ENCODE measurements at places on chromosomes 4 and X.

GRCh38 chr4:13329340-13329850 lies 154.7 kb downstream of the RAB28 start:
- DNase-seq: no peak

DNA sequence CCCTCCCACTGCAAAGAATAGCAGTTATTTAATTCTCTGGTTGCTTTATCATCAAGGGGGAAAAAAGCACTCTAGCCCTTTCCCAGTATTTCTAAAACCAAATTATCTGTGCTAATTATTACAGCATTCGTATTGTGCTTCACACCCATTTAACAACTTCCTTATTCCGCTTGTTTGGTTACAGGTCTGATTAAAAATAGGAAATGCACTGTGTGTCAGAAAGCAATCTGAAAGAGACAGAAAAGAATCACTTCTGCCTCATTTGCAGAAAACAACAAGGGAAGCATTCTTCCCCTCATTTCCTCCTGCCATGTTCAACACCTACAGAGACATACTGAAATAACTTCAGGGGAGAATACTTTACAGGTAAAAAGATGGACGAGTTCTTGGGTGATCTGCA lies 114.9 kb upstream of the MAP3K15 start:
- DNase-seq: no peak

DNA sequence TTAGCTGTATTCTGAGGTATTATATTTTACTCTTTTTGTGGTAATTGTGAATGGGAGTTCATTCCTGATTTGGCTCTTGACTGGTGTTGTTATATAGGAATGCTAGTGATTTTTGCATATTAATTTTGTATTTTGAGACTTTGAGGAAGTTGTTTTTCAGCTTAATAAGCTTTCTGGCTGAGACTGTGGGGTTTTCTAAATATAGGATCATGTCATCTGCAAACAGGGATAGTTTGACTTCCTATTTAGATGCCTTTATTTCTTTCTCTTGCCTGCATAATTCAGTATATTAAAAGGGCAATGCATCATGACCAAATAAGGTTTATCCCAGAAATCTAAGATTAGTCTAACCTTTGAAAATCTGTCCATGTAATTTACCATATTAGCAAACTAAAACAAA lies 44.7 kb upstream of the EPGN start:
- DNase-seq: no peak

DNA sequence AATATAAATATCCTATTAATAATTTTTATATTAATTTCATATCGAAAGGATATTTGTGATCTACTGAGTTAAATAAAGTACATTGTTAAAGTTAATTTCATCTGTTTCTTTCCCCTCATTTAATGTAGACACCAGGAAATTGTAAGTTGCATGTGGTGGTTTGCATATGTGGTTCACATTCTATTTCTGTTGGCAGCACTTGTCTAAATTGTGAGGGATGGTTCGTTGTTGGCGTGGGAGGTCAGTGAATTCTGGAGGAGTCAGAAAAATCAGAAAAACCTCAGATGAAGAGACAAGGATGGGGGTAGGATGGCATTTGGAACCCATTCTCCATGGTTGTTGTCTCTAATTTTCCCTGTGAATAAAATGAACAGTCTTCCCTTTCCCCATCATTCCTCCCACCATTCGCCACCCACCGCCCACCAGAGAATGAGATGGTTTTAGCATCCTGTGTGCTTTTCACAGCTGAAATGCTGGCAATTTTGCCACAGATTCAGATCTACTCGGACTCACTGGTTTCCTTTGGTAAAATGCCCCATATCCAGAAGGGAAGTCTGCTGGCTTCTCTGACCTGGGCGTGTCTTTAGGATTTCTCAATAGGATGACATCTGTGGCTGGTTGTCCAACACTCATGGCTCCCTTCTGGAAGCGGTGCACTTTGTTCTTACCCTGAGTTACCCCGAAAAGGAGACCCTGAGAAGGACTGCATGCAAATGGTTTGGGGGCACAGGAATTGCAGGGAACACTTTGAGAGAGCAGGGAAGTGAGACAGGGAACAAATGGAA lies 52.3 kb downstream of the LGI2 start:
- DNase-seq: no peak

- DNase-seq: no peak
These were observed 153.9 kb downstream of the KDR start for GRCh38 chr4:54971474-54971950.

DNA sequence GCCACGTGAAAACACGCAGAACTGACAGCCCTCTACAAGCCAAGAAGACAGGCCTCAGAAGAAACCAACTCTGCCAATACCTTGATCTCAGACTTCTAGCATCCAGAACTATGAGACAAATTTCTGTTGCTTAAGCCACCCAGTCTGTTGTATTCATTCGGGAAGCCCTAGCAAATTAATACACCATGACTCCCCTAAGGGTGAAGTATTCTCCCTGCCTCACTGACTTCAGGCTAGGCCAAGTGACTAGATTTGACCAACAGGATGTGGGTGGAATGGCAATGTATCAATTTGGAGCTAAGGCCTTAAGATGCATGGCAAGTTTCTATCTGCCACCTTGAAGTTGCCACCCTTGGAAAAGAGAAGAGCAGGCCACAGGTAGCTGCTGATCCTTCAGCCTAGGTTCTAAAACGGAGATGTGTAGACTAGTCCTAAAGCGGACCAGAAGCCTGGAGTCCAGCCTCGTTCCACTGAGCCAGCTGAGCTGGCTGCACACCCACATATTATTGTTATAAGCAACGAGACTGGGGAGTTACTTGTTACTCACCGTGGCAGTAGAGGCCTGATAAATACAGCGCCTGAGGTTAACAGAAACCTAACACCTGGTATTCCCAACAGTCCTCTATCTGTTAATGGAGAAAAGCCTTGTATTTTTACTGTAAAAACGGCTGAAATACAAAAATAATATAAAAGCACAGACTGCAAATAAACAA lies 16.4 kb downstream of the SCARB2 start:
- DNase-seq: no peak

GRCh38 chr4:85953651-85954018 lies 406.2 kb downstream of the MAPK10 start:
- no peak for DNase-seq

GRCh38 chr4:138199568-138200235 lies 42.4 kb downstream of the SLC7A11 start:
- no peak for DNase-seq

DNA sequence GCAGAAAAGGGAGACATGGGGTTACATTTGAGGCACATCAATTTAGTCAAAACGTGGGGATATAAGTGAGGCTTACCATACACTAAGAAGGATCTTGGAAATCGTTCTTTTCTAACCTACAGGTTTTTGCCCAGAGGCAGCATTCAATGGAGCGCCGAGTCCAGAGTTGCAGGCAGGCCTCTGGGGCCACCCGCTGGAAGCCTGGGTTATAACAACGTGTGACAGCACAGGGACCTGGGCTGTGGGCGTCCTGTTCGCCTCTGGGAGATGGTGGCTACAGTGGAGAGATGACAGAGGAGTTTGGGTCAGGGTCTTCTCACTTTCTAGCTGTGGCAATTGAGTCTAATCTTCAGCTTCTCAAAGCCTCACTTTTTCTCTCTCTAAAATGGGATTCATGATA lies 53.9 kb downstream of the ENPP6 start:
- no peak for DNase-seq

GRCh38 chr4:14299166-14299565 lies 671.6 kb upstream of the BOD1L1 start:
- no peak for DNase-seq

DNA sequence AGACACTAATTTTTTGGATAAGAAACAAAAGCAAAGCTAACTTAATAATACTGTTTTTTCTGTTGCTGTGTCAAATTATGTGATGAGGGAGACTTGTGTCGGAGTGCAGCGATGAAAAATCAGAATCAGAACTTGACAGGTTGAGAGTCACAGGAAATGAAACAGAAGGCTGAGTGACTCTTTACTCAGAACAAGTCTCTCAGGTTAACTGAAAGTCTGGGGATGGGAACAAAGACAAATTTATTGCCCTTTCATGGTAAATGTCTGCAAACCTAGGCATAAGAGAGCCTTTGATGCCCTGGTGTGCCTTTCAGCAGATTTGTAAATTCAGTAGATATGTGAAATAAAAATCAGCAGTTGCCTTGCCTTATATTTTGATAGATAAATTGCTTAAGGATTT lies 96.0 kb downstream of the ADGRL3 start:
- DNase-seq: no peak

DNA sequence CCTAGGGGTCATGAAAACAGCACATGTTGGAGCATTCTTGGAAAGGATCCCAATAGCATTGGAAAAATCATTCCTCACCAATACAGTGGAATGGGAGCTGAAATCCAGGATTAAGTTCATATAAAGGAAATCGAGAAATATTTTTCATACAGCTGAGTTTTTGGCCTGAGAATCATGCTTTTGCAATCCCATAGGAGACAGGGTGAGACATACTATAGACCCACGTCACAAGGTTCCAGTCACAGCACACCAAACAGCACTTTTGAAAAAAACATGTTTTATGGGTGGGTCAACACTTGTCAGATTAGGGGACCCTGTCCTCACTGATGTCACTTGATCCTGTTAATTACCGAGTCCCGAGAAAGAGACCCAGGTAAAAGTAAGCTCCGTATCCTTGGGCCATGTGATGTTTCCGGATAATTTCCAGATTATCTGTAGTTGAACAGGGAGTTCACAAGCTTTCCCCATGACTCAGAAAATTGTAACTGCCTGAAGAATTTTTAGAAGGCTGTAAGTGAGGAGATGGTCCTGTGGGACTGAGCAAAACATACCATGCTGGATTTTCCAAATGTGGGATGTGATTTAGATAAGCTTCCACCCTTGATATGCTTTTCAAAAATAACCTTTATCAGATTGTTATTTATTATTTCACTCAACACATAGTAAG lies 80.9 kb upstream of the TLR3 start:
- no peak for DNase-seq

- DNase-seq: no peak
These were observed 433.7 kb upstream of the AMOT start for GRCh38 chrX:113274345-113274744.

- no peak for DNase-seq
These were observed 7.5 kb downstream of the BCOR start for GRCh38 chrX:40090050-40090804.

DNA sequence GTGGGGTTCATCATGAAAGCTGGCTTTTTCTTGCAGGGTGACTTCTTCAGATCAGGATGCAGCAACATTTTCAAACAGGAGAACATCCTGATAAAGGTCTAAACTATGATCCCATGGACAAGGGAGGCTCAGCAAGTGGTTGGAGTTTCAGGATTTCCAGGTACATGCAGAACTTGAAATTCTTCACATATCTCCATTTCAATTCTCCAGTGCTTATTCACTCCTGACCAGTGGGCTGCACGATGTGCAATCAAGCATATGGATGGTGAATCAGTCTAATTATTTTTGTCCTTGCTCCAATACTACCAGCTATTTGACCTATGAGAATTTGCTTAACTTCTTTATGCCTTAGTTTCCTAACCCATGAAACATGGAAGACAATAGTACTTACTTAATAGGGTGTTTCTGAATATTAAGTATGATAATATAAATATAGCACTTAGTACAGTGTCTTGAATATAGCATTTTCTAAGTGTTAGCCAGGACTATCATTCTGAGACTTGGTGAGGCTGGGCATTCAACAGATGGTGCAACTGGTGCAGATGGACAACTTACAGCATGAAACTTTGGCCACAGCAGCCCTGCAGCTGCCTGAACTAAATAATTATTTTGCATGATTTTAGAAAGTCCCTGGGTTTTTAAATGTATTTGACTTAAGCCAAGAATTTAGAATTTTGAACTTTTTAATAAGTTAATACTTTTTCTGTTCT lies 92.4 kb downstream of the HPGD start:
- DNase-seq: no peak

GRCh38 chr4:95470622-95471021 lies 78.2 kb downstream of the UNC5C start:
- DNase-seq: no peak

DNA sequence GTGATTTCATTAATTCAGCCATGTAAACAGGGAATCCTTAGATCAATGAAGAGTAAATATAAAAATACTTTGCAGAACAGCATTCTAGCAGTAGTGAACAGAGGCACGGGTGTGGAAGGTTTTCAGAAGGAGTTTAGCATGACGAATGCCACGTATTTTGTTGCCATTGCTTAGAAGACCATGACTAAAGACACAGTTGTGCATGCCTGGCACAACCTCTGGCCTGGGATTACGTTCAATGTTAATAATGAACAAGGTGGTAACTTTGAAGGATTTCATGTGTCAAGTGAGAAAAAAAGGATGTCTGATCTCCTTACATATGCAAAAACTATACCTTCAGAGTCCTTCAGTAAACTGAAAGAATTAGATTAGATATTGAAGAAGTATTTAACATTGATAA lies 171.9 kb downstream of the MAGEB5 start:
- no peak for DNase-seq

DNA sequence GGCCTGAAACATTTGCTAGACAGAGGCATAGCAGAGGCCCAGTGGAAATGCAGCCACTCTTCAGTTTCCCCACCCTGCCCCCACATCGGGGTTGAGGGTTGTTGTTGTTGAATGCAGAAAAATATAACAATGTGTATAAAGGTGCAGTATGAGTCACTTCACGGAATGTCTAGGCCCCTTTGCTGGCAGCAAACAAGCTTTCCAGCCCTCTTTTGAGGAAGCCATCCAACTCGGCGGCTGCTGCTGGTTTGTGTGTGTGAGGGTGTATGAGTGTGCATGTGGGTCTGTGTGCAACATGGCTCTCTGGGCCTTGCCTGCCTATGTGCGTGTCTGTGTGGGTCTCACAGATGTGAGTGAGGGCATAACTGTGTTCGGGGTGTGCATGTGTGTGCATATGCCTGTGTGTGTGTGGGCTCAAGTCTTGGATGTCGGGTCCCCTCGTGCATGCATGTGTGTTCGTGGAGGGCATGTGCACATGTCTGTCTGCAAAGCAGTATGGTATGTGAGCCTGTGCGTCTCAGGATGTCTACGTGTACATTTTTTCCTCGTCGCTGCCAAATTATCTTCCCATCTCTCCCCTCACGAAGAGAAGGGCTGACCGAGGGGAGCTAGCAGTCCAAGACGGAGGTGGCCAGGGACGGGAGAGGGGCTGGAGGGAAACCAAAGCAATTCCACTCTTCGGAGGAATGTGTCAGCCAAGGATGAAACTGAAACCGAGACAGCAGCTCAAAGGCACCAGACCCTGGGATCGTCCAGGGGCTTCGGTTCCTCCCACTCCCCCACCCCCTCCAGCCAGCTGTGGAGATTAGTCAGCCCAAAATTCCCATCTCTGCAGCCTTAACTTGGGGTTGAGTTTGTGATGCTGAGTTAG lies 8.4 kb upstream of the ELF4 start:
- no peak for DNase-seq

GRCh38 chrX:29023207-29023606 lies 436.0 kb downstream of the IL1RAPL1 start:
- DNase-seq: no peak

DNA sequence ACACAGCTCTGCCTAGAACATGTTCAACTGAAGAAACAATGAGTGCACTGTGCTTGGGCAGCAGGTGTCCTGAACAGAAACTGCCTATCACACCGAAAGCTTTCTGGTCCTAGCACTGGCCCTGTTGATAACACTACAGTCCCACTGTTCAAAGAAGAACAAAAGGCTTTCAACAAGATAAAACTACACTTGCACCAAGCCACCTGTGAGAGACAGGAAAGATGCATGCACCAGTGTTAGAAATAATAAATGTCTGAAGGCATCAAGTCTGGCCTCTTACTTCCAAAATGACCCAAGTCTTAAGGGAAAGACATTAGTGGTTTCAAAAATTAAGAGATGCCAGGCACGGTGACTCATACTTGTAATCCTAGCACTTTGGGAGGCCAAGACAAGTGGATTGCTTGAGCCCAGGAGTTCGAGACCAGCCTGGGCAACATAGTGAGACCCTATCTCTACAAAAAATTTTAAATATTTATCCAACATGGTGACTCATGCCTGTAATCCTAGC lies 68.7 kb downstream of the APBB2 start:
- DNase-seq: no peak

GRCh38 chr4:125043486-125043885 lies 271.3 kb upstream of the FAT4 start:
- DNase-seq: no peak

Measured in ascending aorta (tissue), 2 donors.